Renal pelvis (tissue), 12 donors: ENCODE measurements at places on chromosomes 12 and 14. TPM values are rescaled to one million over a fixed set of nuclear protein-coding genes. Genes with fewer than 3 reads are reported as not detected.

DNA sequence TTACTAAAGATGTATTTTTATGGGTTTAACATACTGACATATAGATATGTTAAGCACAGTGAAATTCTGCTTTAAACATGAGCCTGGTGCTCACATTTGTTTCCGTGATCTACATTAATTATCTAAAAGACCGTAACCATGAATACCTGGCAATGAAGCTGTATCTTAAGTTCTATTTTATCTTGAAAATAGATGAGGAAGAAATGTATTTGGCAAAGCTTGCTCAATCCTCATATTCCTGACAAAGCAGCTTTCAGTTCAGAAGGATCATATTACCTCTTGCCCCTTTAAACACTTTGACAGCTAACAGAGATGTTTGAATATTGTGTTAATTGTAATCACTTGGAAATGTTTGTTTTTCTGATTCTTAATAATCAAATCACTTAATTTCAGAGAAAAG, 9.8 kb downstream of the EPYC start:
- no peak for DNase-seq

GRCh38 chr14:103302966-103303365, 31.1 kb upstream of the EIF5 start:
- no peak for DNase-seq

Gene NXPH4
- 5.8 TPM for polyA plus RNA-seq

Gene PLCZ1
- 0.44 TPM for polyA plus RNA-seq

Gene ABHD12B
- 1.7 TPM for polyA plus RNA-seq

GRCh38 chr12:89082370-89082753, 269.9 kb downstream of the DUSP6 start:
- DNase-seq = no peak

- no peak for DNase-seq
These were observed 413.8 kb upstream of the TMTC1 start for GRCh38 chr12:30197392-30198057.

GRCh38 chr12:42281844-42282243, 43.8 kb upstream of the YAF2 start:
- no peak for DNase-seq

DNA sequence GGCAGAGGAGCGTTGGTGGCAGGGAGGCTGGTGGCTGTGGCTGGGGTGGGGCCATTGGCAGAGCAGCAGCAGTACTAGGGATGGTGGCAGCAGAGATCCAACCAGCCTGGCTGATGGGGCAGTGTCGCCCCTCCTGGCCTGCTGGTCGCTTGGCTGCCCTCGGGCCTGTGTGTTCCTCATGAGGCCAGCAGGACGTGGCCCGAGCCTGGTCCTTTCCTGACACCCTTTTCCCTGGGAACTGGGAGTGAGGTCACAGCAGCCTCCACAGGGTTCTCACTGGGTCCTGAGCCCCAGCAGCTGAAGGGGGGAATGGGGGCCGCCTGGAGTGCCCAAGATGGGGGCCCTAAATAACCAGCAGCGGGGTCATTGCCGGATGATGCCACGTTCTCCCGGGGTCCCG, 46.1 kb downstream of the KIF26A start:
- DNase-seq = no peak

GRCh38 chr12:97425380-97425779, 37.2 kb upstream of the RMST start:
- no peak for DNase-seq

DNA sequence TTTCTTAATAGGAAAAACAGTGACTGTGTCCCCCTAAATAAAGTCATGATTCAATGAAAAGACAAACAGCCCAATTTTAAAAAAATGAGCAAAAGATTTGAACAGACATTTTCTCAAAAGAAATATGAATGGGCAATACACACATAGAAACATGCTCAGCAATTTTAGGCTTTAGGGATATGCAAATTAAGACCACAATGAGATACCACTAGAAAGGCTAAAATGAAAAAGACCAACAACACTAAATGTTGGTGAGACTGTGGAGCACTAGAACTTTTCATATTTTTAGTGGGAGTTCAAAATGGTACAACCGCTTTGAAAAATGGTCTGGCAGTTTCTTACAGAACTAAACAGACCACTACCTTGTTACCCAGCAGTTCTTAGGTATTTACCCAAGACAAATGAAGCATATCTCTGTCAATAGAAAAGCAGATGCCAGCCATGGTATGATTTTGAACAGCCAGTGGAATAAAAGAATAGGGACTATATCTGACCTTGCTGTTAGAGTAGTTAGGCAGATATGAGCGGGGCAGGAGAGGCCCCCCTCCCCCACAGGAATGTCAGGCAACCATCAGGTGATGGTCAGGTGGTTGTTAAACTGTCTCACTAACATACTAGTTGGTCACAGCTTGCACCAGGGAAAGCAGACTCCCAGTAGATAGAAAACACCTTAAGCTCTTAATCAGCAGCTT, 108.8 kb downstream of the PRKCH start:
- no peak for DNase-seq

Gene ACSM4
- not detected for polyA plus RNA-seq

DNA sequence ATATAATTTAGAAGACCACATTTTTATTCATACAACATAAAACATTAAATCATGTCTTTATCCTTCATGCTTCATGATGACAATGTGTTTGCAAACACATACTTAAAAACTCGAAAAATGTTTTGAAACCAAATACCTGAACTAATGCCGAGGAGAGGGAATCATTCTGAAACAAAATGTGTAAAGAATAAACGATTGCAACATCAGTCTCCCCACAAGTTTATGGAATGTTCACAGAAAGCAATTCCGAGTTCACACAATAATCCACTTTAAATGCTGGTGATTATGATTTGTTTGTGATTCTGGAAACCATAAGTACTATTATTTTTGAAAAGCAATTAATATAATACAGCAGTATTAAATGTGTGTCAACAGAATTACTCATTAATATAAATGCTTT, 84.5 kb upstream of the PDZRN4 start:
- DNase-seq = no peak

- no peak for DNase-seq
These were observed 7.8 kb downstream of the NIN start for GRCh38 chr14:50823051-50823761.

DNA sequence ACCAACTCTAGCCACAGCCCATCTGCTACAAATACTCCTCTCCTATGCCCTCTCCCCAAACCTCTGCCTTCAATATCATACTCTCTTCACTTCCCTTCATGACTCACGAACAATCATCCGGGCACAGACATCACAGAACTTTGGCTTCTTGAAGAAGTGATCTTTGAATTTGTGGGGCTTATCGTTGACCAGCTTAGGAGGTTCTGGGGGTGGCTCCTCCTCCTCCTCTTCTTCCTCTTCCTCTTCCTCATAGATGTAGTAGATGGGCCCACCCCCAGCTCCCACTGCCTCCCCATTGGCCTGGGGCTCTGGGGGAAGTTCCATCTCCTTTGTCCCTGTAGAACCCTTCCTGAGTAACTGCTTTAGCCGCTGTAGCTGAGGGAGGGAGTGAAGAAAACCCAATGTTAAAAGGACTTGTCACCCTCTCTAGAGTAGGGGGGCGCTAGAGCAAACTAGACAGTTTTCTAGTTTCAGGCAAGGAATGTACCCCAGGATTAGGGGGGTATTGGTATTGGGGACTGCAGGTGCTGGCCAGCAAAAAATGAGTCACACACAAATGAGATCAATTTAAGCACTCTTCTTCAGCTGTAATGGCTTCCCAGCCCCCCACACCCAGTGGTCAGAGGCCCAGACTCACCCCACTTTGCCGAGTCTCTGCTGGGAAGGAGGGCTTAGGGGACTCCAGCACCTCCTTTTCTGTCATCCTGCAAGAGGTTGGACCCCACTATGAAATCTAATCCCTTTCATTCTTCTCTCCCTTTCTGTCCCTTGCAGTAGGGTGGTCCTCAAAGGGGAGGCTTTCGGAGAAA, 1.8 kb downstream of the STAC3 start:
- DNase-seq = no peak

GRCh38 chr14:81231540-81231939, 10.8 kb upstream of the GTF2A1 start:
- DNase-seq = no peak

Gene RAD9B
- polyA plus RNA-seq = 1.7 TPM

GRCh38 chr14:33794791-33795305, 156.0 kb downstream of the EGLN3 start:
- no peak for DNase-seq

GRCh38 chr12:8890313-8891085, 23.8 kb upstream of the PHC1 start:
- peak; percentile 66 for DNase-seq

DNA sequence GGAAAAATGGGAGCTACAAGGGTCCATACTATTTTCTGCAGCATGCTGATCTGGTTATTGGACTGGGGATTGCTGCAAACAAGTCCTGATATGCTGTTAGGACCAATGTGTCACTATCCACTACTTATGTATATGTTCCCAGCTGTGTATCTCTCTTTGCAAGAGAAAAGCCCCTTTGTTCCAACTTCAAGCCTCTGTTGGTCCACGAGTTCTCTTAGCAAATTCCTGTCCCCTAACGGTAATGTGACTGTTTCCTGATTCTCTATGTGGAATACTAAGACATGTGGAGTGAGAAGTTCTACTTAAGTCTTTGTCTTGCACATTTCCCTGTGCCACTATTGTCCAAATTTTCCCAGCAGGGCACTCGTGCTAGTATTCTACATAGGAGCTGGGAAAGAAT, 557.7 kb downstream of the FSCB start:
- DNase-seq = no peak

Gene TRIAP1
- 41.3 TPM for polyA plus RNA-seq

Gene TWF1
- polyA plus RNA-seq = 67.0 TPM

Gene MYO1H
- 3.9 TPM for polyA plus RNA-seq

GRCh38 chr12:123957196-123957595, 15.4 kb downstream of the CCDC92 start:
- DNase-seq = no peak

DNA sequence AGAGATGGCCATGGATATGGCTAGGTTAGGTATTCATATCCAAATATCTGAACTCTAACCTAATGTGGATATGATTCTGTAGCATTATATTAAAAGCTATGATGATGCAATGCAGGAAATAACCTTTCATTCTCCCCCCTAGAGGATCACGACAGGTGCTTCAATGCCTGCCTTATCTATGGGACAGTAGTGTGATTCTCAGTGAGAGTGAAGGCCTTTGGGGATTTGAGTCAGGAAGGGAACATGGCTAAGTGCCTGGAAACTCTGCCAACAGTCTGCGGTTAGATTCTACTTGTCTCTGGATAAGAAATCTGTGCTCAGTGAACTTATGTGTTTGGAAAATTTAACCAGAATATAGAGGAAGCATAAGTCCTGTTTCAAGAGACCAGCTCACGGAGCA, 81.8 kb downstream of the SLC38A1 start:
- DNase-seq = no peak

Gene KRT76
- polyA plus RNA-seq = not detected

Gene ARHGAP9
- 3.4 TPM for polyA plus RNA-seq
